ENCODE measurements at places on chromosomes 7 and 10.

- DNase-seq: no peak
Observed at GRCh38 chr7:5501465-5501864, 77.8 kb upstream of the TNRC18 start.

GRCh38 chr7:140581411-140581810 is 59.2 kb downstream of the DENND2A start:
- DNase-seq: no peak

GRCh38 chr10:120802935-120803334 is 48.2 kb upstream of the WDR11 start:
- no peak for DNase-seq

- no peak for DNase-seq
Observed at GRCh38 chr7:101957744-101958525, 140.5 kb downstream of the CUX1 start.

- DNase-seq: no peak
Observed at GRCh38 chr7:30657131-30657530, 25.1 kb downstream of the CRHR2 start.

DNA sequence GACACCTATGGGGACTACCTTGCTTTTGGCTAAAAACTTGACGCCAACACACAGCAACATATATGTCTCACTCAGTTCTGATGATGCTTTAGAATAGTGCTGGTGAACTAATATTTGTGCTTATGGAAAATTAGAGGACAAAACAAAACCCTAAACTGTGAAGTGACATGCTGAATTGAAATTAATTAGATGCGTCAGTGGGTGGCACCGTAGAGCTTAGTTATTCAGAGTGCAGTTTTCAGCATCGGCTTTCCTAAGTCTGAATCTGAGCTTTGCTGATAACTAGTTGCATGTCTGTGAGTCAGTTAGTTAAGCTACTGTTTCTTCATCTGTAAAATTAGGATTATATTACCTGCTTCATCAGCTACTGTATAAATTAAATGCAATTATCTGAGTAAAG is 245.0 kb upstream of the SORCS1 start:
- no peak for DNase-seq

DNA sequence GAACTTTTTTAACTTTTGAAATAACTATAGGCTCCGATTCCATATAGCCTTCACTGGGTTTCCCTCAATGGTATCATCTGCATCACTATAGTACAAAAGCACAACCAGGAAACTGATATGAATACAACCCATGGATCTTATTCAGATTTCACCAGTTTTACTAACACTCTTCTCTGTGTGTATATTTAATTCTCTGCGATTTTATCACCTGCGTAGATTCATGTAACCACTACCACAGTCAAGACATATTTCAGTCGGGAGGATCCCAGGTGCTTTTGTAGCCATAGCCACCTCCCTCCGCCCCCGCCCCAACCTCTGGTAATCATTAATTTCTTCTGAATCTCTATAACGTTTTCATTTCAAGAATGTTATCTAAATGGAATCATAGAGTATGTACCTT is 82.8 kb upstream of the C7orf33 start:
- DNase-seq: no peak

- no peak for DNase-seq
Observed at GRCh38 chr7:54995610-54996363, 23.0 kb upstream of the EGFR start.

DNA sequence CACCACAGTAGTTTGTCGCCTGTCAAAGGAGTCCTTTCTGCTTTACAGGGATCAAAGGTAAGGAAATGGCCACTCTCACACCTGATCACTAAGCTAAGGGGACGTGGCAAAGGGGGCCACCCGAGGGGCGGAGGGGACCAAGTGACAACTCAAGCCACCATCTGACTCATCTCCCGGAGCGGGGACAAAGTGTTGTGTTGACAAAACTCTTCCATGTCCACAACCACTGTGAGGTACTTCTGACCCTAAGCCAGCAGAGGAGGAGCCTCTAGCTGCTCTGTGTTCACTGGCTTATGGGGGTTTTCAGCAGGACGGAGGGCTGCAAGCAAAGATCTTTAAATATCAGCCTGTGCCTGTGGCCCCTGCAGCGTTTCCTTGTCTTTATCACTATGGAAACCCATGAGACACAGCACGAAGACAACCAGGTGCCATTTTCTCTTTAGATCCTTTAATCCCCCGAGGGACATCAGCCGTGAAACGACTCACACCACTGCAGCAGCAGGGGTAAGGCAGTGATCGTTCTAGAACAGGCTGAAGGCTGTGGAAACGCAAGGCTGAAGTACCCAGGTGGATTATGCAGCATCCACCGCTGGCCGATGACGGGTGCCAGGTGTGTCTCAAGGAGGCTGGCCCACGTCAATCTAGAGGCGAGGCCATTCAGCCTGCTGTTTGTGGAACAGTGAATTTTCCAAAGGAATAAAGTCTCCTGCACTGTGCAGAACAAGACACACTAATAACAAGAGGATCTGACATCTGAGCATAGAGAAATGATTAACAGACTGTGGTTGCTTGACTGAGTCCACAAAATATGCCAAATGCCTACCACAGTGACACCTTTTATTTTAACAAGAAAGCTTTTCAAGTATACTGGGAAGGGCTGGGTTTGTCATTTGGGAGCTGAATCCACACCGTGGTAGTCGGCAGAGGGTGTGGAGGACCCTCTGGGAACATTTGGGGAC is 26.6 kb upstream of the DDC start:
- no peak for DNase-seq

- DNase-seq: no peak
Observed at GRCh38 chr7:84701524-84702306, 485.1 kb downstream of the SEMA3D start.

DNA sequence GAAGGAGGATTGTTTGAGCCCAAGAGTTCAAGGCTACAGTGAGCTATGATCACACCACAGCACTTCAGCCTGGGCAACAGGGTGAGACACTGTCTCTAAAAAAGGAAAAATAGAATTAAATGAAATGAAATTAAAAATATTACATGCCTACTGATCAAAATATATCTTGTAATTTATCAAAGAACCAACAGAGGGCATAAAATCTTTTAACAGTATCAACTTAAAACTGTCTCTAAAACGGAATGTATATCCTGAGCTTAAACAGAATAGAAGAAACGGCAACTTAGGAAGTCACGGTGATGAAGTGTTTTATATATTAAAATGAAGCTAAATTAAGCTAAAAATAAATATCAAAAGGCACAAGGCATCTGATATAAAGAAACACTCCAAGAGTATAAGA is 78.8 kb downstream of the MTPAP start:
- no peak for DNase-seq

DNA sequence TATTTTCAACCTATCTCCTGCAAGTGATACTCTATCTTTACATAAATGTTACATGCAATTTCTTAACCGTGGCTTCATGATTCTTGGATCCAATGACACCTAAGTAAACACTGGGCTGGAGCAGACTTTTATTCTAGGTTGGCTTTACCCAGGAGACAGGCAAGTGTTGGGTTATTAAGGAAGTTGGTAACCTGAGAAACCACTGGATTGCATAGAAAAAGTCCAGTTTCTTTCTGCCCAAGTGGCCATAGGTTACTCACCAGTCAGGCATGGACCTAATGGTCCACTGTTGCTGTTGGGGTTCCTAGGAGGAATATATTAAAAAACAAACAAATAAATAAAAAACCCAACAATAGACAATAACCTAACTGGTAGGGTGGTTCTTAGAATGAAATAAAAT is 112.8 kb downstream of the SEMA3D start:
- no peak for DNase-seq

DNA sequence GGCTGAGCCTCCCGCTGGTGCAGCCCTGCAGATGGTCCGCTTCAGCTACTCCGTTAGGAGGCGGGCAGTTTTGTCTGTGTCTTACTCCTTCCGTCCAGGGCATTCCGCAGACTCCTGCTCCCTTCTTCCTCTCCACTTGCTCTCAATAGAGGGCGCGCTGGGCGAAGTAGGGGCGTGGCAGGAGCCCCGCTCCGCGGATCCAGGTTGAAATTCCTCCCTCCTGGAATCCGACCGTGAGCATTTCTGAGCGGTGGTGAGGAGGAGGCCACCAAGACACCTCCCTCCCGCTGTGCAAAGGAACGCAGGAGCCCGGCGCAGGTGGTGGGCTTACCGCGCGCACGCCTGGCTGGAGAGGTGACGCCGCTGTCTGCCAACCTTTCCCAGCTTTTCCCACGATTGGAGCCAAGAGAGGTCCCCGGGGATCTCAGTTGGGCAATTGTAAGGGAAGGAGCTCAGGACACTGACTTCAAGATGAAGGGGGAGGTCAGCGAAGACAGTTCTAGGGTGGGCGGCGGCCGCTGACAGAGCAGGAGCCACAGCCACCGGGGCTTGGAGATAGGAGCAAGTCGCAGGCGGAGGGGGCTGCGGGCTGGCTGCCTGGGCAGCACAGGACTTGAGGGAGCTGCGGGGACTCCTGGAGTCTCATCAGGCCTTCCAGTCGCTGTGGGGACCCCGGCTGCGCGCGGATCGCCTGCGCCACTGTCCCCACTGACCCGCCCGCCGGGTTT is 1011.3 kb downstream of the XPNPEP1 start:
- DNase-seq: no peak

DNA sequence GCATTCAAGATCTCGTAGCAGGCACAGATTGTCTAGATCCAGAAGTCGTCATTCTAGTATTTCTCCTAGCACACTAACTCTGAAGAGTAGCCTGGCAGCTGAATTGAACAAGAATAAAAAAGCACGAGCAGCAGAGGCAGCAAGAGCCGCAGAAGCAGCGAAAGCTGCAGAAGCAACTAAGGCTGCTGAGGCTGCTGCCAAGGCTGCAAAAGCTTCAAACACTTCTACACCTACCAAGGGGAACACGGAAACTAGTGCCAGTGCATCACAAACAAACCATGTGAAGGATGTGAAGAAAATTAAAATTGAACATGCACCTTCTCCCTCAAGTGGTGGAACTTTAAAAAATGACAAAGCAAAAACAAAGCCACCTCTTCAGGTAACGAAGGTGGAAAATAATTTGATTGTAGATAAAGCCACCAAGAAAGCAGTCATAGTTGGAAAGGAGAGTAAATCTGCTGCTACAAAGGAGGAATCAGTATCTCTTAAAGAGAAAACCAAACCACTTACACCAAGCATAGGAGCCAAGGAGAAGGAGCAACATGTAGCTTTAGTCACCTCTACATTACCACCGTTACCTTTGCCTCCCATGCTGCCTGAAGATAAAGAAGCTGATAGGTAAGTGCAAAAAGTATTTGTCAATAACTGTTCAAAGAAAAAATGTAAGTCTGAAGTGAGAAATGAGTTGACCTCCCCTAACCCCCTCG is 37.7 kb downstream of the CDK13 start:
- DNase-seq: no peak

DNA sequence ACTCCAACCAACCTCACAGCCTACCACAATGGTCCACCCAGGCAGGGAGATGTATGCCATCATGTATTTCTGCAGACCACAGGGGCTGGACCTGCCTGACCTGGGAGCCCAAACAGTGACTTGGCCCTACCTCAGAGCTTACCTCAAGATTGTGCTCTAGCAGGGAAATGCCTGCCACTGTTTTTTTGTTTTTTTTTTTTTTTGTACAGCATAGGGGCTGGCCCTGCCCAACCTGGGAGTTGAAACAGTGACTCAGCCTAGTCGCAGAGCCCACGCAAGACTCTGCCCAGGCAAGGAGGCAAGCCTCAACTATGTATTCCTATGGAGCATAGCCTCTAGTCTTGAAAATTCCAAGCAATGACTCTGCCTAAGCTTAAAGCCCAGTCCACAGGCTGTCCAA is 39.3 kb upstream of the CDK6 start:
- no peak for DNase-seq

DNA sequence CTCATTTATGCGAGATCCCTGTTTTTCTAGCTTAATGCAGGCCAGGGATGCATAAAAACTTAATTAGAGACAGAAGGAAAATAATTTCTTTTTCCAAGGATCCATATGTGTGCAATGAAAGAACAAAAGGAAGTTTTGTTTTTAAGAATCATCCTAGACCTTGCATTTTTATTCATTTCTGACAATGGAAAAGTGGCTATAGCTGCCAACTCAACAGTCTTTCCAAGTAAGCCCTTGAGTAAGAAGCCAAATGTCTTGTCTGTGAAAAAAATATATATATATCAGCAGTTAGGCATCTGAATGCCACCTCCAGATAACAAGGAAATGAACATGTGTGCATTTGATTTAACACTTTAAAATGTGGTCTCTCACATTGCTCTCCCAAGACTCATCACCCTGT is 1397.6 kb downstream of the GATA3 start:
- DNase-seq: no peak

DNA sequence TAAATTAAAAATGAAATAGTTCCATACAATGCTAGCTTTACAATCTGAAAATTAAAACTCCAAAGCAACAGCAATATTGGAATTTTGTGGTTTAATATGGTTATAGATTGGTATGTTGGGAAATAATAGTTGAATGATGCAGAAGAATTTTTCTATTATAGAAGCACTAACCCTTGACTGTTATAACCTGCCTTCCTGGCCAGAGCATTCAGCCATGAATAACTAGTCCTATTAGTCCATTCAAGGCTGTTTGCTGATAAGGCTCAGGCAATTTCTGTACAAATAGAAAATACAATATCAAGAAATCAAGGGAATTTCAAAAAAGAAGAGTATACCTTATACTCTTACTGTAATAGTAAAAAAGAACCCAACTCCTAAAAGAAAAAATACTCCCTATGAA is 101.6 kb upstream of the SP4 start:
- DNase-seq: no peak

GRCh38 chr10:26436848-26437247 is 1.3 kb upstream of the APBB1IP start:
- no peak for DNase-seq

GRCh38 chr10:90965720-90966119 is 44.8 kb upstream of the ANKRD1 start:
- DNase-seq: no peak

DNA sequence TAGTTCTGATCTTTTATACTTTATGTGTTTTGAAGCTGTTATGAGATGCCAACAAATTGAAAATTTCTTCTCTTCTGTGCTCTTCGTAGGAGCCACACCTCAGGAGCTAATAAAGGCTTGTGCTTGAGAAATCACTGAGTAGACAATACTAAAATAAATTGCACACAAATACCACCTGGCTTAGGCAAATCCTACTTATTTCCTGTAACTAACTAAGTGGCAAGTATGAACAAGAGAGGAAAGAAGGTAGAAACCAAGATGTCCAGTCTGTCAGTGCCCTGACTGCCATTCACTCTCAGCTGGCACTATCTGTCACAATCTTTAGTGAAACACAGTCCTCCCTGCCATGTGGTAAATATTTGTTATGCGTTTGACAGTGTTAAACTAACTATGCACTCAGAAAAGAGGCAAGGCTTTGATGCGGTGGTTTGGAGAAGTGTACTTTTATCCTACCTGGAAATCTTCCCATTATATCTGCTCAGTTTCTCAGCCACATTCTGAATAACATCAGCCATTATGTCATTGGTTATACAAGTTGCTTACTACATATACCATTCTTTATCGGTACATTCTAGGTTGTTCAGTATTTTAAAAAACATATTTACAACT is 293.4 kb upstream of the VWC2 start:
- DNase-seq: no peak

Data from central memory CD8-positive, alpha-beta T cell (primary cell).